ENCODE measurements at places on chromosomes 13 and 19. TPM values are rescaled to one million over a fixed set of nuclear protein-coding genes. Genes with fewer than 3 reads are reported as not detected.
A peak's percentile ranks its signal among the peaks of the same experiment; 100 is the strongest.

- no peak for DNase-seq
Observed at GRCh38 chr13:27334774-27335435, 64.3 kb downstream of the RASL11A start.

The ATXN8OS gene
- total RNA-seq: not detected

DNA sequence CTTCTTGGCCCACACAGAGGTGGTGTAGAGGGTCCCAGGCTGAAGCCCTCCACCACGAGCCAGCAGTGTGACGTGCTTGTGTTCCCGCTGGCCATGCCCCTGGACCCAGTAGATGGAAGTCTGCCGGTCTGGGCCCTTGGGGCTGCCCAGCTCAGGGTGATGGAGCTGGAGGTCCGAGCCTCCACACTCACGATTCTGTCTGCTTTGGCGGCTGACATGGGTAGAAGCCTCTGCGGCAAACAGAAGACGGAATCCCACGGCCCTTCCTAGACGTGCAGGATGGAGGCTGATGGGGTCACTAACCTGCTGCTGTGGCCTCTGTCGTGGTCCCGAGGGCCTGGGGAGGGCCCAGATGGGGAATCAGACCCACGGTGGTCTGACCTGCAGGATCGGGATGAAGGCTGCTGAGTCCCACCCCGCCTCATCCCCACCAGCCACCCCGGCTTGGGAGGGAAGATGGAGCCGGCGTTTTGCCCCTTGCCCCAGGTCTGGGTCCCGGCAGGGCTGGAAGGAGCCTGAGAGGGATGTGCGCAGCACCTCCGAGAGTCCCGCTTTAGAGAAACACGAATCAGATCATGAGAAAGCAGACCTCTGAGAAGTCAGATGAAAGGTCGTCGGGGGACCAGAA is 4.4 kb downstream of the TMEM86B start:
- no peak for DNase-seq

DNA sequence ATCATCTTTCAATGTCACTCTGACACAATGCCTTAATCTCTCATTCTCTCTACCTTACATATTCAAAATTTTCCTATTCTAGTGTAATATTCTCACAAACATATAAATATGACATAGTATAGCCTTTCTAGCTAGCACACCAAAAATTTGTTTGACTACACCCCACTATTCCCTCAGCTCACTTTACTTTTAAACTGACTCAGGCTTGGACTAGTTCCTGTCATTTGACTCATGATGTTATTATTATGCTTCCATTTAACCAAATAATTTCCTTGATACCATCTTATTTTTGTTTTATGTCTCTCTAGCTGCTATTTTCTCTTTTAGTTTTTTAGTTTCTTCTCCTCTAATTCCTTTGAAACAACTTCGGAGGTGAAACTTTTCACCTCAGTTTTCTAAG is 1745.6 kb upstream of the PCDH20 start:
- DNase-seq: no peak

The TGFB1 gene
- 32.6 TPM for total RNA-seq

DNA sequence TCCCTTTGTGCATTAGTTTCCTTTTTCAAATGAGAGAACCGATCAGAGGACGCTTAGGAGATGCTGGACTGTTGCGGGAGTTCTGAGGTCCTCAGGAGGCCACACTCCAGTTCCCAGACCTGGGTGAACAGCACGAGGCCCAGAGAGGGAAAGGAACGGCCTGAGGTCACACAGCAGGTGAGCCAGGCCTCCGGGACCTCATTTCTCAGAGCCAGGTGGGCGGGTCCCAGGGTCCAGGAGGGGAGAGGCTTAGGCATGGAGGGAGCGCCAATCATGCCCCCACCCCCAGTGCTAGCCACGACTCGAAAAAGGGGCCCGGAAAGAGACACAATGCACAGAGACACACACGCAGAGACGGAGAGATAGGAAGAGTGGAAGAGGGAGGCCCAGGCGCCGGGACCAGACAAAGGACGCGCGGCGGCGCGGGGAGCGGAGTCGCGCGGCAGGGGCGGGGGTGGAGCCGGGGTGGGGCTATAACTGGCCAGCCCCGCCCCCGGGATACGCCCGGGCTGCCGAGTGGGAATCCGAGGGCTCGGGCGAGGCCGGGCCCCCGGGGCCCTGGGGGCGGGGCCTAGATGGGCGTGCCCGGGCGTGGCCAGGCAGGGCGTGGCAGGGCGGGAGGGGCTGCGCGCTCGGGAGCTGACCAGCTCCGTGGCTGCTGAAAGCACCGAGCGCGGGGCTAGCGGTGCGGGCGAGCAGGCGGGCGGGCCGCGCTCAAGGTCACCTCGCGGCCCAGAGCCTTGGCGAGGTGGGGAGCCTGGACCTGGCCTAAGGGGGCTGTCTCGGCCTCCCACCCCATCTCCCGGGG is 1.6 kb downstream of the ELAVL3 start:
- DNase-seq: peak; percentile 70

The PTGER1 gene
- not detected for total RNA-seq

DNA sequence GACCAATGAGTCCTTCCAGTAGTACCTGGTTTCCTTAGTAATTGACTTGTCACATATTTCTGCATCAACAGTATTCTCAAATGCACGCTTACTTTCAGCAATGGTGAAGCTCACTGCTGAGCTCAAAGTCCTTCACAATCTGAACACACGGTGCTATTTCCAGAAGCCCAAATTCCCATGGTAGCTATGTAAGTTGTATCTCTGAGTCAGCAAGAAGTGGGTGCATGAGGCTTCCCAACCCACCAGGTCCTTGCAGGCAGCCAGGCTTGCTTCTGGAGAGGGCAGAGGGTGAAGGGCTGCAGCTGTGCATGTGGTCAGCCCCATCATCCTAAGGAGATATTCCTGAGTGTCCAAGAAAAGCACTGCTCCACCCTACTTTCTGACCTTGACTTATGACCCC is 25.7 kb downstream of the COL4A2 start:
- no peak for DNase-seq

Measured in cardiac muscle cell (in vitro differentiated cells and primary cell).